ENCODE measurements at places on chromosomes 5 and 9.

GRCh38 chr9:137302449-137303150 is 529 bp upstream of the NRARP start:
- DNase-seq: no peak

GRCh38 chr5:68557162-68557936 is 341.8 kb downstream of the PIK3R1 start:
- no peak for DNase-seq

DNA sequence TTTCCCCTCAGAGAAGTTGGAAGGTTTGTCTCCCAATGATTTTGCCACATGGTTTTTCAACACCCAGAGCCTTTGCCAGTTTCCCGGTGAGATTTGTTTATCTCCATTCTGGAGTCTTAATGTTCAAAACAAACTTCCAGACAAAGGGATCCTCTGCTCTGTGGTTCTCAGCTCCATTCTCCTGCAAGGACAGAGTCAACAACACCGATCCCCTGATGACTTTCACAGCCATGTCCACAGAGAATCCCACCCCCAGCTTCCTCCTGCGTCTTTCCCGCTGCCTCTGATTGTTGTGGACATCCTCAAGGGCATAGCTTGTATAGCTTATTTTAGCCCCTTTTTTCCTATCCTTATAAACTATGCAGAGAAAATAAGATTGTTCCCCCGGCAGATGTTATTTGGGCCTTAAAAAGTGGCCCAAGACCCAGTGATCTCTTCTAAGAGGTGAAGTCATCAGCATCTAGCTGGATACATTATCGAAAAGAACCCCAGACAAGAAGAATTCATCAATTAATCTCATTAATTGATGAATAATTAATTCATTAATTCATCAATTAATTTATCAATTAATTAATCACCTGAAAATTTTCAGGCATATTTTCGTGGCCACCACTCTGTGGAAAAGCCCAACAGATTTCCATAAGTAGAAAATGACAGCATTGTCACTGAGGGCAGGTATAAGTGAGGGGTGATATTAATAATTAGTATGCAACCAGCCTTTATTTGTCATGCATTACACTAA is 2.9 kb upstream of the ABLIM3 start:
- no peak for DNase-seq

GRCh38 chr5:96706433-96707111 is 44.4 kb downstream of the CAST start:
- no peak for DNase-seq

DNA sequence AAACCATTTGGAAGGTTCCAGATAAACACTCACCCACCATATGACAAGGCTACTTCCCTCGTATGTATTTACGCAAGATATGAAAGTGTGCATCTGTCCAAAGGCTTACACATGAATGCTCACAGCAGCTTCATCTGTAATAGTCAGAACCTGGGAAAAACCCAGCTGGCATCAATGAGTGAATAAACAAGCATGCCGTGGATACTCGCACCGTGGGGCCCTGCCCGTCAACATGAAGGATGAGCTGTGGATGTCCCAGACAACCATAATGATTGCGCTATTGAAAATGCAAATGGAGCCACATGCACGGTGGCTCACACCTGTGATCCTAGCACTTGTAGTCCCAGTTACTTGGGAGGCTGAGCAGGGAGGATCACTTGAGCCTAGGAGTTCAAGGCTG is 60.6 kb upstream of the FCN1 start:
- no peak for DNase-seq

DNA sequence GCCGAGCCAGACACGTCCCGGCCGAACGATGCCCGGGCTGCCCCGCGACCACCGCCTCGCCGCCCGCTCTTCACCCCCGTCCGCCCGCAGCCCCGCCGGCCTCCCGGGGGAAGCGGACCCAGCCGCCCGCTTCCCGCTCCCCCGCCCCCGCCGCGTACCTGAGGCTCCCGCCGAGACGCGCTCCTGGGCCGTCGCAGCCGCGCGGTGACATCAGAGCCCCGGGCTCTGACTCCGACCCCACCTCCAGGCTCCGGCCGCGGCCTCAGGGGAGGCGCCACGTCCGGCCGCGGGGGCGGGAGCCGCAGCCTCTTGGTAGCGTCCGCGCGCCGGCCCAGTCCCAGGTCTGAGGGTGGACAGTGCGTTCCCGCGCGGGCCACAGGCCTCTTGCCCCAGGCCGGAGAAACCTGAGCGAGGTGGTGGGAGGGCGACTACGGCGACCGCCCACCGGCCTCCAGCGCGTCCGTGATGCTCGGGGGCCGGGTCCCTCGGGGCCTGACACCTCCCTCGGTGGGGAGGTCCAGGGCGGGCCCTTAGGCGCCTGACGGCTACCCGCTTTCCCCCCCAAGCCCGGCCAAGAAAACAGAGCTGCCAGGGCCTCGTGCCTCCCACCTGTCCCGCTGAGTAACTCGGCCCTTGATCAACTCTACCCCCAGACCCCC is at the start of gene SHROOM1:
Gene SHROOM1, minus strand, starts transcription at position 212 of the 659 bp plus-strand sequence. CDS start 4,507 bp downstream, outside the sequence.
- no peak for DNase-seq

- no peak for DNase-seq
Measured at GRCh38 chr9:90419221-90419851, 223.3 kb downstream of the DIRAS2 start.

- DNase-seq: no peak
Measured at GRCh38 chr5:130092991-130093390, 188.7 kb downstream of the CHSY3 start.

GRCh38 chr5:77936365-77936693 is 160.2 kb upstream of the TBCA start:
- DNase-seq: no peak

GRCh38 chr9:75051285-75051684 is 23.2 kb upstream of the CARNMT1 start:
- no peak for DNase-seq

- no peak for DNase-seq
Measured at GRCh38 chr5:31935496-31936369, 238.4 kb downstream of the GOLPH3 start.

DNA sequence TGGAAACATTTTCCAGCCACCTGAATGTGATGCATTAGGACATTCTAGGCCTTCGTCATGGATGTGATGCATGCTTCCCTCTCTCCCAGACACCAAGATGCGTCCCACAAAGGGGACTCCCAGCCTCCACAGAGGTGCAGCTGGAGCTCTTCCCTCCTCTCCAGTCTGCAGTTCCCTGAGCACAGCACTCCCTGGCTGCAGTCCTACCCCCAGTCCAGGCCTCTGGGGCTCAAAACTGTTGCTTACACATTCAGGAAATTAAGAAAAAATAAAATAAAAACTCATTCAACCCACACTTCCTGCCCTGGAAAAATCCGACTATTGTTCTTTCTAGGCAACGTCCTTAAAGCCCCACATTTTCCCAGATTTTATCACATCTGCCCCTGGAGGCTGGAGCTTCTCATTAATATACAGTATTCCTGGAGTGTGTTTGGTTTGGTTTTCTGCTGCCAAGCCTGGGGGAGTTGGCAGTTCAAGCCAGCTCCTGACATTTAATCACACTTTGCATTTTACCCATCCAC is 78.4 kb upstream of the ICE1 start:
- no peak for DNase-seq

GRCh38 chr9:14372437-14373335 is 58.7 kb upstream of the NFIB start:
- no peak for DNase-seq

DNA sequence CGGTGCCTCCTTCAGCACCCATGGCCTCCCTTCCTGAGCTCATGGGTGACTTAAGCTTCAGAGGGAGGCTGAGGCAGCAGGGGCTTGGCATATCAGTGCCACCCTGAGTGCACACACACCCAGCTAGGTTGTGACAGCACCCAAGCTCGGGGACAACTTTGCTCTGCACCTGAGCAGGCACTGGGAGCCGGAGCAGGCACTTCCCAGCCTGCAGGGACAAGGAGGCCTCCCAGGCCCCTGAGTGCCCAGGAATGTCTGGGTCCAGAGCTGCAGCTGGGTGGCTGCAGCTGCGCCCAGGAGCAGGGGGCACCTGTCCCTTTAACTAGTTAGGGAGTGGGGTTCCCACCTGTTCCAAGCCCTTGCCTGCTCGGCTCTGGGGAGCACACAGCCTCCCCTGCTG is 48.7 kb upstream of the CDH12 start:
- DNase-seq: no peak

DNA sequence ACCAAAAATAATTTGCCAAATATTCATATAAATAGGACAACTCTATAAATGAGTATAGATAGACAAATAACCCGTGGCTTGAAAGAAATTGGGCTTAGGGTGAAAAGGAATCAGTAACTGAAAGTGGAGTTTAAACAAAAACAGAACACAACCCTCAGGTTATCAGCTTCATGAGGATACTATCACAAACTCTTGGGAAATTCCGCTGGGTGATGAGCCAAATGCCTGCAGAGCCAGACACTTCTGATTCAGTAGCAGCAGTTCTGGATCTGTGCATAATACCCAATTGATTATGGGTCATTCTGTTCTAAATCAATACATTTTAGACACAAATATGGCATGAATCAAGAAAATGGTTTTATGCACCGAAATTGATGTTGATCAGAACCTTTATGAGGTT is 72.4 kb downstream of the CAMK4 start:
- DNase-seq: no peak

DNA sequence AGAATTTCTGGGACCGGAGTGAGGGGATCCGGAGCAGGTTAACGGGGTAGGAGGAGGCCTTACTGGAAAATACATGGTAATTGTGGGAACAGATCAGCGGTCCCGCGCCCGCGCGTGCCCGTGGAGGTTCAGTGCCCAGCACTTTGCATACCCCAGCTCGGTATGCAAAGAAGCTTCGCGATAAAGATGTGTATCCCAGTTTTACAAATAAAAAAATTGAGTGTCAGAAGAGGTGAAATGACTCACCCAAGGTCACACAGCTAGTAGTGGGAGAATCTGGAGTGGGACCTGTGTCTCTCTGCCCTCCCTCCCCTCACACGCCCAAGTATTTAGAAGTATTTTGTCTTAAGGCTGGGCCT is 967 bp downstream of the NEURL1B start:
- no peak for DNase-seq

GRCh38 chr5:43336159-43336558 is 22.9 kb upstream of the HMGCS1 start:
- no peak for DNase-seq

DNA sequence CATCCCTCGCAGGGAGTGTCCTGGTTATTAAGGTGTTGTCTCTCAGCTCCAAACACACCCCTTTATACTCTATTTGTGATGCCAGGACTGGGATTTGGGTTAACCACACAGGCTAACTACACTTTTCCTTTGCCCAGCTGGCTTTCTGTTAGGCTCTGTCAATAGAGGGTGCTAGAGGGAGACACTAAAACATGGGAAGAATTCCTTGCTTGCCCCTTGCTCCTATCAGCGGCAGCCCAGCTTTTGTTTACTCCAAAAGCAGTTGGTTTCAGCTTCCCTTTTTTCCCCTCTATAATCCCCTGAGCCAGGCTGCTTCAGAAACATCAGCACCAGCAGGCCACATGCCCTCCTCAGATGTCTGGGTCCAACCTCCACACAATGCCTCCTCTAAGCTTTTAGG is 297.1 kb downstream of the KCTD16 start:
- DNase-seq: no peak

GRCh38 chr5:14212838-14213237 is 69.7 kb downstream of the TRIO start:
- DNase-seq: no peak

DNA sequence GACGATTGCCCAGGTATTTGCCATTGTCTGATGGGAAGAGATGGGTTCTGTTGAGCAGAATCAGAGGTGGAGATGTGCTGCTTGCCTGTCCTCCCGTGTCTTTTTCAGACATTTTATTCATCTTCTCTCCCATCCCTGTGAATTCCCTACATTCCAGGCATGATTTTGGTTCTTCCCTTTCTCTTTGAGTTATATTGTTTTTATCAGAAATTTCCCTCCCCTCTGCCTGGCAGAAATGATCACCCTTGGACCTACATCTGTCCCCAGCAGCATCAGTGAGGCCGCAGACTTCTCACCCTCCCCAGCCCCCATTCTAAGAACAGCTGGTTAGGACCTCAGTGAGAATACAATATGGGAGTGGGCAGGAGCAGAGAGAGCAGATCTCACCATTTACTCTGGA is 640.2 kb downstream of the CCDC171 start:
- DNase-seq: no peak

GRCh38 chr5:113205323-113205722 is 228.7 kb downstream of the DCP2 start:
- DNase-seq: no peak

DNA sequence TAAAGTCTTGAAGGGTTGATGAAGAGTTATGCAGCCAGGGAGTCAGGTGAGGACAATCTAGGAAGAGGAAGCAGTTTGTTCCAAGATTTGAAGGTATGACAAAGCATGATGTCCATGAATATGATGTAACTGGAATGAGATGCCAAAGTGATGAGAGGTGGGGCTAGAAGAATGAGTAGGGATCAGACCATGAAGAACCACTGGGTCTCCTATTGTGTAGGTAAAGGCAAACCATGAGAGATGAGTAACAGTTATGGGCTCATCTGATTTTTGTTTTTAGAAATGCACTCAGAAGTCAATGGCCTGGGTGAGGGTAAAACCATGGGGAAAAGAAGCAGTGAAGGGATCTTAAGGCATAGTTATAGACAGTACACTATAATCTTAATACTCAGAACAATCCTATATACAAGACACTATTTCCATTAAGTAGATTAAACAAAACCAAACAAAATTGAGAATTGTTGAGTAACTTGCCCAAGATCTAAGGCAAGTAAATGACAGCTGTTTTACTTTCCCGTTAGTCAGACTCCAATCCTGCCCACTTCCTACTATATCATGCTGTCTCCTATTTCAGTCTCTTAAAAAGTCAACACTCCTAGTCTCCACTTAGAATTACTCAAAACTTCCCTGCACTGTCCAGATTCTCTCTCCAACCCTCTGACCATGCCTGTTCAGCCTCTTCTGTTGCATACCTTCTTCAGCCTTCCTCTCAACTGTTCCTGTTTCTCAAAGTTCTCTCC is 393.8 kb upstream of the MEF2C start:
- DNase-seq: no peak

- no peak for DNase-seq
Measured at GRCh38 chr5:179258922-179259730, 86.1 kb downstream of the ADAMTS2 start.

DNA sequence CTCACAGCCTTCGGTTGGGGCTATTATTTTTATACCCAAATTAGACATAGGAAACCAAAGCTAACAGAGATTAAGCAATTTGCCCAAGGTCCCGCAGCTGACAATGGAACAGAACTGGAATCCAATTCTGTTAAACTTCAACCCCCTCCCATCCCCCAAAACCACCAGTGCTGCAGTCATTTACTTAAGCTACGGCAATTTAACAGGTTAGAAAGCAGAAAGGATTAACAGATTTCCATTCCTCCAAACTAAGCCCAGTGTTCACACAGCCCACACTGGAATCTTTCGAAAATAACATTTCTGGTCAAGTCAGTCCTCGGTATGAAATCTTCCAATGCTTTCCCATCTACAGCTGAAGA is 1023.1 kb upstream of the DMAC1 start:
- no peak for DNase-seq

- DNase-seq: no peak
Measured at GRCh38 chr9:137613259-137613658, 5.5 kb upstream of the EHMT1 start.

Measured in stimulated activated CD8-positive, alpha-beta memory T cell treated with anti-CD3 and anti-CD28 coated beads, Interleukin-7, amount 100 ng/mL, for 4 hours (primary cell).